ENCODE measurements at places on chromosomes 4 and X.

DNA sequence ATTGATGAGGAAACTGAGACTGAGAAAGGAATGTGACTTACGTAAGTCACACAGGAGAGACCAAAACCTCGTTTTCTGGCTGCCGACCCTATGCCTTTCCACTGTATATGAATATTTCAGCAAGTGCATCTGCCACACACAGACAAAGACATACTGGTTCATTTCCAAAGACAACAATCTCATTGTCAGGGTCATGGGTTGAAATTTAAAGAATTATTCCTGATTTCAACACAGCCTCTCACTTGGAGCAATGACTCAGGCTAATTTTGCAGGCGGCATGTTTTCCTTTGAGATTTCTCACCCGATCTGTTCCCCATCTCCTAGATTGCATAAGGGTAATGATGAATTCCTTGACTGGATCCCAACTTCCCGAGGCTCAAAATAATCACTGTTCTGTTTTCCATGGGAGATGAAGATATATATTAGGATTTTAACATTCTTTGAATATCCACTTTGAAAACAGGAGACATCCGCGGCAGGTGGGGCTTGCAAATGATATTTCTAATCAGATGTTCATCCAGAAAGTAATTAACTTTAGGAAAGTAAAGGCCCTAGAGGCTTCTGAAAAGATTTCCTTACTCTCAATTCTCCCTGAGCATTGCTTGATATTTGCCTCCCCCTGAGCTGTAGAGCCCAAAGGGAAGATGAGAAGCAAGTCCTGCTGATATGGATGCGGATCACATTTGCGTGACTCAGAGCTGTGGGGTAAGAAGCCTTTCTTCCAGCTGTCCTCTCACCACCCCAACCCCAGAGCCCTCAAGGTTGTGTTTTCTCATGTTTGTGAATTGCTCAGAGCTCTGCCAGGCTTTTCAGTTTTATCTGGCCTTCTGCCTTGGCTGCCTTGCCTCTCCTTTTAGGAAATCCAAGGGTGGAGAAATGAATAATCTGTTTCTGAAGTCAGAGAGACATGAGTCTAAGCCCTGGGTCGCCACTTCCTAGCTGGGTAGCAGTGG lies 361.1 kb upstream of the BOD1L1 start:
- no peak for DNase-seq

GRCh38 chrX:108399418-108400165 lies 38.6 kb downstream of the COL4A6 start:
- DNase-seq = no peak

DNA sequence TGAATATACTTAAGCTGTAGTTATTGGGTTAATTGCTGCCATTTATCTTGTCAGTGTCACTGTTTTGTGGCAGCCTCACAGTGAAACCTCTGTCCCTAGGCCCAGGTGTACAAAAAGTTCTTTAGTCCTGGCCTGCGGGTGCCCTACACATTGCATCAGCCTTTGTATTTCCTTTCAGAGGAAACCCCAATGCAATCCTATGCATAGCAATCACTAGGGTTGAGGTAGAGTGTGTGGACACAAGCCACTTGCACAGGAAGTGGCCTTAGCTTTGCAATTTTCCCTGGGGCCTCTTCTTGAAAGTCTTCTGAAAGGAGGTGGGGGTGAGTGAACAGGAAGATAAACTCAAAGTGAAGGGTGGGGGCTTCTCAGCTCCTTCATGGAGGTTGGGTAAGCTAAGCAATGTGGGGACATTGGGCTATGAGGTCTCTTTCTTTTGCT lies 27.8 kb downstream of the VSIG4 start:
- no peak for DNase-seq

GRCh38 chr4:124867536-124867935 lies 155.0 kb upstream of the ANKRD50 start:
- DNase-seq = no peak

GRCh38 chrX:97387004-97387403 lies 503.3 kb downstream of the RPA4 start:
- DNase-seq = no peak

- peak; percentile 89 for DNase-seq
Measured at GRCh38 chrX:131830400-131831184, 192.5 kb upstream of the STK26 start.

- peak; percentile 74 for DNase-seq
Measured at GRCh38 chr4:87097075-87097474, 123.3 kb downstream of the KLHL8 start.

DNA sequence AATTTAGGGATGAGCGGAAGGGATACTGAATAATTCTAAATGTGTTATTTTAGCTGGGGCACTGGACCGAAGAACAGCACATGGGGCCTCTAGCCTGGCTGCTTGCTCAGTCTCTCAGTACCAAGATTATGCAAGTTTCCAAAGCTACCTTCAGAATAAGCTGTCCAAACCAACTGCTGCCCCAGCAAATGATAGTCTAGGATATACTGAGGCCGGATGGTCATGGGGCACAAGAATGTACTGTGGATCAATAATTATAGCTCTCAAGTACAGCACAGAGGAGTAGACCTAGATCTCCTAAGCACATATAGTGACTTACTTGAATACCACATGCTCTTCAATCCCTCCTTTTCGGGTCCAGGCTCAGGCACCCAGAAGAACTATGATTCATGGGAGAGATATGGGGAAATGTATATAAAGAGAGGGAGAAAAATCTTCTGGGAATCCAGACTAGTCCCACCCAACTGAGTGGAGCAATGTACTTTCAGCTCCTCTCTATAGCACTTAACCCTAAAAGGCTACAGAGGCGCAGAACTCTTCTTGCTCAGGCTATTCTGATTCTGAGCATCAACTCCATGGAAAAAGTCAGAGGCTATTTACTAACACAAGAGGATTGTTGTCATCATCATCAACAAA lies 160.3 kb upstream of the GPC4 start:
- no peak for DNase-seq

GRCh38 chrX:134932528-134933217 lies 58.1 kb upstream of the SMIM10 start:
- DNase-seq = no peak

DNA sequence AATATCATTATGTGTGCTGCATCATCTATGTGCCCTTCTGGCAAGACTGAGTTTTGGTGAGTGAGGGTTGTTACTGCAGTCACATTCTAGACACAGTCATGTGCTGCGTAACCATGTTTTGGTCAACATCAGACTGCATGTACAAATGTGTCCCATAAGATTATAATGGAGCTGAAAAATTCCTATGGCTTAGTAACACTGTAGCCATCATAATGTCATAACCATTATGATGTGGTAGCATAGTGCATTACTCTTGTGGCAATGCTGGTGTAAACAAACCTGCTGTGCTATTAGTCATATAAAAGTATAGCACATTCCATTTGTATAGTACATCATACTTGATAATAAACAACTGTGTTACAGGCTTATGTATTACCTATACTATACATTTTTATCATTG lies 198.1 kb upstream of the NUDT6 start:
- no peak for DNase-seq

All from GM23338 (cell line).